Osteocyte (in vitro differentiated cells): ENCODE measurements at places on chromosomes 6 and 20. TPM values are rescaled to one million over a fixed set of nuclear protein-coding genes. Genes with fewer than 3 reads are reported as not detected.

CRISP3 gene
- not detected in 2 replicates for total RNA-seq

- DNase-seq, result no peak
These were observed 82.9 kb upstream of the TSHZ2 start for GRCh38 chr20:52889225-52889624.

FOXA2 gene
- not detected in 2 replicates for total RNA-seq

DNA sequence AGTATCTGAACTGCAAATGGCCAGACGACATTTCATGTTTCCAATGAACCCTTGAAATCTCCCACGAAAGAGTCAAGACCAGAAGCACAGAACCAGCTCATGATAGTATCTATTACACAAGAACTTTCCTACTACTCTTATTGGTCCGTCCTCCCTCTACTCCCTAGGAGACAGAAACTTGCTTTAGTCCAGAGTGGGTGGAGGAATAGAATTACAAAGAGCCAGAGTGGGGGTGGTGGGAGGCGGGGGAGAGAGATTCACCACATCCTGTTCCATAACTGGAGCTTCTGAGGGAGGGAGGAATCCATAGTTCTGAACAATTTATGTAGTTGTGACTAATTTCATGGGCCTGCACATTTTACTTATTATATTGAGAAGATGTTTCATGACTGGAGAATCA, 18.5 kb upstream of the WFDC10A start:
- no peak for DNase-seq

DNA sequence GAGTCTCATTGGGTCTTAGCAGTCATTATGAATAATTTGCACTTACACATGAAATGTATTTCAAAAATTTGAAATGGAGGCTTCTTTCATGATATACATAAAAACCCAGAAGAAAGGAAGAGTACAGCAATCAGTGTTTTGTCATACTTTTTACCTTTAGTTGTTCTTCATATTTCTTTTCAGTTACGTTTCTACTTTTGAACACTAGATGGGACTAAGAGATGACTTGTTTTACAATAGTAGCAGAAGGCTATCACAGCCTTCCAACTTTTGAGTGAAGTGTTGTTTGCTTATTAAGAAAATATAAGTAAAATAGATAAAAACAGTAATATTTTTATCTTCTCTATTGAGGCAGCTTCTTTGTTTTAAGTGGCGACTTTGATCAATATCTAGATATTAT, 58.1 kb downstream of the L3MBTL3 start:
- no peak for DNase-seq
